ENCODE measurements at places on chromosomes 12 and 14.
A peak's percentile ranks its signal among the peaks of the same experiment; 100 is the strongest.

DNA sequence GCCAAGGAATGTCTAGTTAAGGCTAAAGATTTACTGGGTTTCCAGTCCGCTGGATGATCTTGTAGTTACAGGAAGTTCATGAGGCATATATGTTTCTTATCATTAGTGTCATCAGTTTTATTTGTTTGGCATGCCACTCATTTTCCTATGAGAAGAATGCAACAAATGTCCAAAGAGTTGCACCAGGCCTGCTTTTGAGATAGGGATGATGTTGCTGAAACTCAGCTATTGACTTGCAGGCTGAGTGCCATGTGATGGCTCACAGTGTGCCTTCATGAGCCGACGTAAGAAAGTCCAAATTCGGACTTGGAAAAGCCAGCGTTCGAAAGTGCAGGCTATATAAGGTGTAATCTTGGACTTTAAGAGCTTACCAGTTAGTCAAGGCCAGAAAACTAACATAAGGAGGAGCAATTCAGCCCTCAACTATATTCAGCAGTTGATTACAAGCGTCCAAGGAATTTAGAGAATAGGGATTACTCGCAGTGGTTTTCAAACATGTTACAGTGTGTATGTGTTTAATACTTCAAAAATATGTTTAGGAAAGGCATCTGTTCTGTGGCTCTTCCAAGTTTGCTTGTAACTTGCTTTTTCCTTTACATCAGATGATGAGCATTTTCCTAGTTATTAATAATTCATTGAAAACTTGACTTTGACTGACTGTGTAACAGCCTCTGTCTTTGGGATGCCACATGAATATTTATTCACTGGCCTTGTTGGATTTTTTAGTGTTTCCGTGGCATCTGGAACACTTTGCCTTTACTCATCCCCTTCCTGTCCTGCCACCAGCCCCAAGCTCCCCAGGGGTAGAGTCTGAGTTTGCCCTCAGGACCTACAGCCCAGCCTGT lies 101.3 kb downstream of the LGMN start:
- no peak for DNase-seq

DNA sequence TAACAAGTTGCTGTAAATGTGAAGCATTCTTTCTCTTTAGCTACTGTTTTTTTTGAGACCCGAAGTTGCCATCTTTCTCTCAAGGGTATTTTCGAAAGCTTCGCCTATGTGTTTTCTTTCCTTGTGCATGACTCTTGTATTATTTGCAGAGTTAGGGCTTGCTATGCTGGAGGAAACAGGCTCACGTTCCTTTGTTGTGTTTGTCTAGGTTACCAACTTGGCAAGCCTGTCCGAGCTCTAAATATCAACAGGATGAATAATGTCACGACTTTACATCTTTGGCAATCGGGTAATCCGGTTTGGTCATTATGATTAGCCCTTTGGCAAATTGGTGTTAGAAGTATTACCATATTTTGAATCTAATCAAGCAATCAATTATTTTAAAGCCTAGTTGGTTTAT lies 15.9 kb upstream of the ATP6V0A2 start:
- DNase-seq: no peak

DNA sequence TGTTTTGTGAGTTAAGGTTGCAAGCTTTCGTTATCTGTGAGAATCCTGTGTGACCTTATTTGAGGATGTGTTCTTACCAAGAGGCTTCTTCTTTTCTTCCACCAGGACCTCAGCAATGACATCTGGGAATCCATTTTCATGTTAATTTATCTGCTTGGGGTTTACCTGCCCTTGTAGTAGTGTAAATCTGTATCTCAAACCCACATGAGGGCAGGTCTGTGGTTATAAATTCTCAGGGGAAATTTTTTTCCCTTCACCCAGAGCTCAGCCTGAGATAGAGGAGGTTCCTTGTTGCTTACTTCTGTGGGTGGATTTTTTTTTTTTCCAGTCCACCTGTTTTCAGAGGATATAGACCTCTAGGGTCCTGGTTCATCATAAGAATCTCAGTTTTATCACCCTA lies 70.8 kb downstream of the AKAP6 start:
- no peak for DNase-seq

- DNase-seq: no peak
These were observed 17.8 kb downstream of the SDR9C7 start for GRCh38 chr12:56916296-56916995.

GRCh38 chr12:48221645-48222044 lies 18.6 kb upstream of the OR10AD1 start:
- no peak for DNase-seq

- DNase-seq: no peak
These were observed 133.6 kb downstream of the TTLL5 start for GRCh38 chr14:75794615-75795038.

DNA sequence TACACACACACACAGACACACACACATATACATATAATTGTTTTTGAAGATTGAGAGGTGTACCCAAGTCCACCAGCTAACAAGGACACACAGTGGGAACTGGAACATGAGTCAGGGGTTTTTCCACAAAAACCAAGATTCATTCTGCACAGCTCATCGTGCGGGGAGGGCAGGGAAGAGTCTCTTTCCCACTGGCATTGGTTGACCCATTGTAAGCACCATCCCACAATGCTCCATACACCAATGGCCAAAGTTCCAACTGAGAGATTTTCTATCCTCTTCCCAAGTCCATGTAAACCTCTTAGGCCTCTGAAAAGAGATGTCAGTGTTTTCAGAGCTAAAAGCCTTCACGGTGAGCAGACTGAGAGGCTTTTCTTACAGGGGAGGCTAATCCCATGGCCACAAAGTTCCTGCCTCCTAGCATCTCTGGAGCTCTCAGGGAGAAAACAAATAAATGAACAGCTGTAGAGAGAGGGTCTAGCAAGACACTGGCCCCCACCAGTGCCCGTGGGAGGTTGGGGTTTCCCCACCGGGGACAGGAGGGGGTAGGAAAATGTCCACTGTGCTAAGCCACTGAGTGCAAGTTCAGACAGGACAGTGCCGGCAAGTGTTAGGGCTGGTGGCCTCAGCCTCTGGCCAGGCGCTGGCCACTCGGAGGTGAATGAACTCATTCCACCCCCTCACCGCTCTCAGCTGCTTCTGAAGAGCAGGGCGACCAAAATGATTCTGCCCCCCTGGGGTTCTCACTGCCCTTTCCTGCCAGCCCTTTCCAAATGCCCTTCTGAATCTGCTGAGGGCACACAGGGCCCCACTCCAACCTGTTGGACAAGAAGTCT lies 21.5 kb upstream of the TC2N start:
- no peak for DNase-seq

DNA sequence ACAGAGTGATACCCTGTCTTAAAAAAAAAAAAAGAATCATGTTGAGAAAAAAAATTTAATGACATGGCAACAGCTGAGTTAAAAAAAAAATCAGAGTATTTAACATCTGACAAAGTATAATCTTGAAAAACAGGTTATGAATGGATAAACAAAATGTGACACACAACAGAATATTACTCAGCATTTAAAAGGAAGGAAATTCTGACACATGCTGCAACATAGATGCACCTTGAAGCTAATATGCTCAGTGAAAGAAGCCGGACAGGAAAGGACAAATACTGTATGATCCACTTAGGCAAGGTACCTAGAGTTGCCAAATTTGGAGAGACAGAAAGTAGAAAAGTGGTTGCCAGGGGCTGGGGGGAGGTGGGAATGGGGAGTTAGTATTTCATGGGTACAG lies 19.4 kb upstream of the EIF2B2 start:
- DNase-seq: no peak

- no peak for DNase-seq
These were observed 9.4 kb downstream of the CARMIL3 start for GRCh38 chr14:24060984-24061913.

DNA sequence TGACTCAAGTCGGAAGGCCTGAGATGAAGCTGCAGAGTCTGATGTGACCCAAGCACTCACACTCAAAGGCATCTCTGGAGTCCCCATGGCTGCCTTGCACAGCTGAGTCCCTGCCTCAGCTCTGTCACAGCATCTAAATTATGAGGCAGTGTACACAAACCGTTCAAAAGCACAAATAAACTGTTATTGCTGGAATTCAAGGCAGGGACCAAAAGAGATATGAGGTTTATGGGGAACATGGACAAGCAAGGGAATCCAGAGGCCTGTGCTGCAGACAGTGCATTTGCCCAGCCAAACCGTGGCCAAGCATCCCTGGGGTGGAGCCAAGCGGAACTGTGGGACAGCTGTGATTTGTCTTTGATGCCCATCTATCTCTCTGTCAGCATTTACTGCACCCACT lies 91.3 kb downstream of the RPS29 start:
- DNase-seq: no peak

- DNase-seq: no peak
These were observed 46.5 kb downstream of the CAND1 start for GRCh38 chr12:67315661-67316060.

DNA sequence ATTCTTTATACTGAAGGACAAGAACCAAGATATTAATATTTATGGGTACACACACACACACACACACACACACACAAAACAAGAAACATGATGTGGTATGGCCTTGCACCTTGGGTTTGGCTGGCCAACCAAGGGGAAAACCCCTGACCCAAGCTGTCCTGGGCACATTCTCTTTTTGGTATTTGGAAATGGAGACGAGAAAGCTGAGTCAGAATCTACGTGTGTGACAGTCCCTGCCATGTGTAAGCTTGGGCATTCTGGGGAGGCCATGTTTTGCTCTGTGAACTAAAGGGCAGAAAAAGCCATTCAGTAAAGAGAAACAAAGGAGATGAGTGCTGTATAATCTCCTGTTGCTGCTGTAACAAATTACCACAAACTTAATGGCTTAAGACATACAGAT lies 35.6 kb downstream of the PTGER2 start:
- DNase-seq: no peak

GRCh38 chr12:130775953-130776856 lies 60.1 kb upstream of the RIMBP2 start:
- peak; percentile 82 for DNase-seq

DNA sequence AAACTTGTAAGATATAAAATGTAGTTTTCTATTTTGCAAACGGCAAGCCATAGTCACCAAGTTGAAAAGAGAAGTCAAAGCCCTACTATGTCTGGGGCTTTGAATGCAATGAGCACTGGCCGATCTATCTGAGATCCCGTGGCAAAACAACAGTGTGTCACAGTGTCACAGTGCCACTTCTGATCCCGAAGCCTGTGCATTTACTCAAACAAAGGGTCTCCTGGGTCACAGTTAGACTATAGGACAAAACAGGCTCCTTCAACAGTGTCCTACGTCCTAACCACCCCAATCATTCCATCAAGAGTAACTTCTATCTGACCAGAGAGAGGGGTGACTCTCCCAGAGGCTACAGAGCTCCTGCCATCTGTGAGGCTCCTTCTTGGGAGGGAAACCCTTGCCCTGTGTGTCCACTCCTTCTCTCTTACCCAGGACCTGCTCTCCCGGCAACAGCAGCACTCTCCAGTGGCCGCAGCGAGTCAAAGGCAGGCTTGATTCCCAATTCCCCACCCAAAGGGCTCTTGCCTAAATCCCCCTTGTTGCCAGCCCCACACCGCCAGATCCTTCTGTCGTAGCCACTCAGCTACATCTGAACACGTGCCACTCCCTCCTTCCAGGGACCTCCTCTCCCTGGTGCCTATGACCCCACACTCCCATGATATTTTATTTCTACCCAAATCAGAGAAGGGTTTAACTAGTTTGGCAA lies 14.0 kb upstream of the SELPLG start:
- DNase-seq: no peak

GRCh38 chr12:127654383-127654985 lies 612.5 kb upstream of the TMEM132C start:
- DNase-seq: no peak

DNA sequence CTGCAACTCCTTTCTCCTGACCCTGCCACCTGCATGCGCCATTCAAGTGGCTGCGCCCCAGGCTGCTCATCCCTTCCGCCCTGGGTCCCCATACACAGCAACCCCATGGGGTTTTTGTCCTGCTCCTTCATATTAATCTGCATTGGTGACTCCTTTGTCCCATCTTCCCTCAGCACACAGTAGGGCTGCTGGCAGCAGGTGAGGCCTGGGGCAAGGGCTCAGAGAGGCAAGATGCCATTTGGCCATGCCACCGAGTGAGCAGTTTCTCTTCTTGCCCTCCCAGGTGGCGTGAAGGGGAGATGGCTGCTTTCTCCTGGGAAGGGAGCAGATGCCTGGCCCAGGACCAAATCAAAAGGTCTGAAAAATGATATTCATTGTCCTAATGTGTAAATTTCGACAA lies 9.1 kb downstream of the RTL1 start:
- DNase-seq: no peak

- no peak for DNase-seq
These were observed 168.5 kb downstream of the NAV3 start for GRCh38 chr12:77999074-77999715.

DNA sequence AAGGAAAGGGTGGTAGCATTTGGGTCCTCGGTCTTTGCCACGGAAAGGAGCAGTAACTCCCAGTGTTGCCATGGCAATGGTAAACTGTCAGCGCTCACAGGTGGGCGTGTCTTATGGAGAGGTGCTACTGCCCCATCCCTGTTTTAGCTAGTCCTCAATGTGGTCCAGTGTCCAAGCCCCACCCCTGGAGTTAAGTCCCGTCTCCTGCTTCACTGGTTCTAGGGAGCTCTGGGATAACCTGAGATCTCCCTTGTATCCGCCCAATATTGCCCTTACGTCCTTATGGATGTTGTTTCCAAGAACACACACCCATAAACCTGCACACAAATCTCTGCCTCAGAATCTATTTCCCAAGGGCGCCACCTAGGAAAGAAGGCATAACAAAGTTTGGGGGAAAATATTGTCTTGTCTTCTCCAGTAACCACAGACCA lies 64.2 kb downstream of the SPRING1 start:
- no peak for DNase-seq

DNA sequence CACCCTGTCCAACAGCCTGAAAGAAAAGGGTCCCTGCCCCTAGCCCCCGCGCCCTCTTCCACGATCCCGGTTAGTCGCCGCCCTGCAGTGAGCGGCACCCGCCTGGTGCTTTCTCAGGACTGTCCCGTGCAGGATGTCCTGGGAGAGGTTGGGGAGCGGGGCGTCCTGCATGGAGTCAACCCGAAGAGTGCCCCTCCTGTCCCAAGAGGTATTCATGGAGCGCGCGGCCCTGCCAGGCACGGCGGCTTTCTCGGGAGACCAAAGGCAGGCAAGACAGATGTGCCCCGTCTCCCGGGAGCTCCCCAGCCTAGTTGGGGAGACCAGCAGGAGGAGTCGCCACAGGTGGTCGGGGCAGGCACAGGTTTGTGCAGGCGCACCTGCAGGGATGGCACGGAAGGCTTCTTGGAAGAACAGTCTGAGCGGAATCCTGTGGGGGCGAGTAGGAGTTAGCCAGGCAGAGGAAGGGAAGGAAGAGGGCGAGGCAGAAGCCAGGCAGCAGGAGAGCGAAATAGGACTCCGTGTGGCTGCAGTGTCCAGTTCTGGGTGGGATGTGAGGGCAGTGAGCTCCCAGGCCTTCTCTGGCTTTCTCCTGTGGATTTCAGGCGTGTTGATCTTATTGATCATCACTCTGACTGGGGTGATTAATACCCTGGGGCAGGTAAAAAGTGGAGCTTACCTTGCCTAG lies 723 bp downstream of the SIVA1 start:
- DNase-seq: peak; percentile 16

GRCh38 chr14:89807151-89807550 lies 147.4 kb downstream of the EFCAB11 start:
- DNase-seq: no peak

- DNase-seq: peak; percentile 69
These were observed 8.4 kb downstream of the OR6S1 start for GRCh38 chr14:20632831-20633691.
